RPMI7951 (cell line): ENCODE measurements at places on chromosomes 11 and 22.

- DNase-seq: peak; percentile 73
Measured at GRCh38 chr11:112289588-112290492, 29.2 kb upstream of the PLET1 start.

- DNase-seq: no peak
Measured at GRCh38 chr11:60170566-60170965, 12.3 kb downstream of the MS4A6A start.

- DNase-seq: no peak
Measured at GRCh38 chr11:93718057-93718563, 23.2 kb downstream of the TAF1D start.

DNA sequence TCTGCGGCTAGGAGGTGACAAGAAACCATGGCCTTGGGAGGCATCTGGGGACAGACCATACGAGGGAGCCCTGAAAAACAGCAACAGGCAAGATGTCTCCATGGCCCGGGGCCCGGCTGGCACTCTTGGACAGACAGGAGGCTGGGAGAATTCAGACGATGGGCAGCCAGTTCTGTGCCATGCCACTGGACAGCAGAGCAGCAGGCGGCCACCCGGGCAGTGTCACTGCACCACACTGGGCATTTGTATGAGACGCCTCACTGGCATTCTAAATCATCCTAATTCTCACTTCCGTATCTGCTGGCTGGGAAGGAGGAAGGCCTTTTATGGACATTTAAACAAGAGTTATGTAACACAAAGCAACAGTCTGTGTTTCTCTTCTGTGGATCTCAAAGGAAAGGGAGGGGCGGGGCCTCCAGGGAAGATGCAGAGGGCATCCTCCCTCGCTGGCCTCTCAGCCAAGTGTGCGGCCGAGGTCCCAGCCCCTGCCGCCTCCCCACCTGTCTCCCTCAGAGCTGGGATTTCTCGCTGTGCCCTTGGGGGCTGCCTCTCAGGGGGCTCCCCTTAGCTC, 350.3 kb downstream of the SHANK2 start:
- peak; percentile 8 for DNase-seq

GRCh38 chr11:75105462-75105925, 8.8 kb upstream of the OR2AT4 start:
- peak; percentile 17 for DNase-seq

DNA sequence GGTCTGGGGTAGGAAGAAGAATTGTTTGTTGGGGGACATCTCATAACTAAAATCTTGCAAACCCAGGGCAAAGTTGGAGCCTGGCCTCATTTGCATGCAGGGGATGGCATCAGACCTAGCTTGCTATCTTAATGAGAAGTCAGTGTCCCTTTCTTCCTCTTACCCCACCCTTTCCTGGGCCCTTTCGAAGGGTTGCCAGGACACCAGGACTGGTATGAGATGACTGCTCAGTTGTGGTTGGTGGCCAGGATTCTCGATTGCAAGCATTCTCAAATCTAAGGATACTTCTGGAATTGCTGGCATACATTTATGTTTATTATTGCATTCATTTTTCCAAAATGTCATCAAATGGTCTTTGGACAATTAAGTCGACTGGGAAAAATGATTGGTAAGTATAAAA, 131.0 kb downstream of the SLC1A2 start:
- DNase-seq: peak; percentile 55

DNA sequence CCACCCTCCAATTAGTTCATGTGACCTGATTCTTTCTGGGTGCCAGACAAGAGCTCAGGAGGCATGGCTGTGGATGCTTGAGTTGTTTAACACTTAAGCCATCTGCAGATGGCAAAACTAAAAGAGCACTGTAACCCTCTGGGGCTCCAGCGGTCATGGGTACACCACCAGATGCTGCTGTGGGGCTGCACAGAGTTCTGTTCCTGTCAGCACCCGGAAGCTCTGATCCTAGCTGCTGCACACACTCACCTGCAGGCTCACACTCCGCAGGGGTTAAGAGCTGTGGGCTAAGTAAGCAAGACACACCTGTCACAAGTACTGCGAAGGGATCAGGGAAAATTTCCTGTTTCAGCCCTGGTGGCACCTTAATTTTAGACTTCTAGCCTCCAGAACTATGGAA, 307.8 kb downstream of the C11orf87 start:
- DNase-seq: no peak

- DNase-seq: peak; percentile 63
Measured at GRCh38 chr11:12625438-12626071, 48.7 kb upstream of the TEAD1 start.

GRCh38 chr11:118215262-118215661, 9.5 kb downstream of the JAML start:
- no peak for DNase-seq

DNA sequence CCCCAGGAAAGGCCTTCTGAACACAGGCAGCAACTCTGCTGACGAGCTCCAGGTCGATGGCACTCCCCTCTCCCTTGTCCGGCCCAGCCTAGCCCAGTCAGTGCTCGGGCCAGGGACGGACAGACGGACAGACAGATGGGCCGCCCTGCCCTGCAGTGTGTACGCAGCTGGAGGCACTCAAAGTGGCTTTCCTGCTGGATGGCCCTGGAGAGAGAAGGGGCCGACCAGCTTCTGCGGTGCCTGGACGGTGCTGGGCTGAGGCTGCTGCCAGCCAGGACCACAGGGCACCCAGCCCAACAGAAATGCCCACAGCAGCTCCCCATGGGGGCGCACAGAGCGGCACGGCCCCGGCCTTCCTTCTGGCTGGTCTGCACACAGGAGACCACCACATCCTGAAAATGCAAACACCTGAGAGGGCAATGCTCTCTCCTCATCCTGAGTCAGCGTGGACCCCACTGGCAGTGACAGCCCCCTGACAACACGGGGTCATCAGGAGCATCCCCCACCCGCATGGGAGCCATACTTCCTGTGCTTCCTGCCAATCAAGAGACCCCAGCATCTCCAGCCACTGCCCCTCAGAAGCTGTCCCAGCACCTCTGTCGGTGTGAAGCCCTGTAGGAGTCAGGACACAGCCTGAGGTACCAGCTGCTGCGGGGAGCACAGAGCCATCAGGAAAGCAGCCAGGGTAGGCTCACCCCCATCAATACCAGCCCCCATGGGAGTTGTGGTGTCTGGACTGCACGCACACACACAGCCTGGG, 692 bp upstream of the MOB2 start:
- DNase-seq: no peak

DNA sequence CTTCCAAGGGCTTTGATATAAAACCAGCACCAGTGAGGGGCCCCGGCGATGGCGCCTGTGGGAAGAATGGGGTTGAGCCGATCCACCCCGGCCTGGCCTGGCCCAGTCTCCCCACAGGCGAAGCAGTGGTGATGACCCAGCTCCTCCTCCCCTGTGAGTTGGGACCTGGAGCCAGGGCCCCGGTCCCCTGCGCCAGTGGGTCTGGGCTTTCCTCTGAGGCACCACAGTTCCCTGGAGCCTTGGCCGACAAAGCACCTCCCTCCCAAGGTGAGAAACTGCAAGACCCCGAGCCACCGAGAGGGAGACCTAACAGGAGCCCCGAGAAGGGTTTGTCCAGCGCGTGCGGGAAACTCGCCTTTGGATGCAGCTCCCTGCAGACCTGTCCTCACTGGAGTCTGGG, 942.9 kb downstream of the BRD1 start:
- no peak for DNase-seq

DNA sequence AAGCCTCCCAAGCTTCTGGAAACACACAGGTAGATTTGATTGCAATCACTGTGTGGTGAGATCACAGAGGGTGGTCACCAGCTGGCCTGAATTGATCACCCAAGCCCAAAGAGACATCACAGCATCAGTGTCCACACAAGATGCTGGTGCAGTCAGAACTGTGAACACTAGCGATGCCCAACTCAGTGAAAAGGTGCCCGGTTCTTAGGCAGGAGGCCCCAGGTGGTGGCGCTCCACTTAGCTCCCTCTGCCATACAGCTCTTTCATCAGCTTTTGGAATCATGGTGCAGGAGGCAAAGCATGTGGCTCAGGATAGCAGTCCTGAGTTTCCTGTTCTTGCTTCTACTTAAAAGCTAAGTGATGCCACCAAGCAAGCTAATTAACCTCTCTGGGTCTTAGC, 11.1 kb downstream of the DGCR2 start:
- no peak for DNase-seq

DNA sequence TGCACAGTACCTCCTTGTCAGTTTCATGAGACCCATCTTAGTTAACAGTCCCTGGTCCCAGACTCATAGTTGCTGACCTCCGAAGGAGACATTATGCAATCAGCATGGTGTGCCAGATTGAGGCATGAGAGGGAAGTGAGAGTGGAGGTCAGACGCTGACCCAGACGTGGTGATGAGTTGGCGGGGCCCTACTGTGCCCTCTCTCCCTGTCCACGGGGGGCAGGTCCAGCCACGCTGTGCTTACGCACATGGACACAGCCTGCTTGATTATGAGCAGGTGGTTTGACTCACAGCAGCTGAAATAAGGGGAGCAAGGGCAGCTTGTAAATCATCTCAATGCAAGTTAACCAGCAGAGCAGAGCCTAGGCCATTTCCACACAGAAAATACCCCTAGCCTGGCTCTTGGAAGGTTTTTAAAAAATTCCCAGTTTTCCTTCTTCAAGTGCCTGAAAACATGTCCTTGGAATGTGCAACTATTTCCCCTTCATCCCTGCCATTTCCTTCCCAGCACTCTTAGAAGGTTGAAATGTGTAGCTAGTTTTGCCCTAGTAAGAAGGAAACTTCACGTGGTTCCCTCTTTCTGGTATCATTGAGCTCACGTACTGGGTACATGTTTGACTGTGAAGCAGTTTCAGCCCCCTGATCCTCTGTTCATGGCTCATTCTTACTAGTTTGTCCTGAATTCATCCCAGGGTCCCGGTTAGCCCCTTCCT, 122.6 kb upstream of the SORL1-AS1 start:
- DNase-seq: peak; percentile 27

DNA sequence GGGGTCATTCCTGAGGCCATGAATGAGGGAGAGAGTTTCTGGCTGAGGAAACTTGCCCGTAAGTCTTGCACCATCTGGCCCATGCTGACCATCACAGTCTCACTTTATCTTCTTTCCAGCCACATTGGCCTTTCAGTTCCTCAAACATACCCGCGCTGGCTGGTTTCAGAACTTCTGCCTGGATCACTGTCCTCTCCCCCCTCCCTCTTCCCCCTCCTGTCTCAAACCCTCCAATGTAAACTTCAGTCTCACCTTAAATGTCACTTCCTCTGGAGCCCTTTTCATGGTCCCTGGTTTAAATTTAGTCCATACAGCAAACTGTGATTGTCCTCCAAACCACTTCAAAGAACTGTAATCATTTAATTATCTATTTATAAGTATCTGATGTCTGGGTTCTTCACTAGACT, 3.7 kb upstream of the TMEM109 start:
- no peak for DNase-seq

DNA sequence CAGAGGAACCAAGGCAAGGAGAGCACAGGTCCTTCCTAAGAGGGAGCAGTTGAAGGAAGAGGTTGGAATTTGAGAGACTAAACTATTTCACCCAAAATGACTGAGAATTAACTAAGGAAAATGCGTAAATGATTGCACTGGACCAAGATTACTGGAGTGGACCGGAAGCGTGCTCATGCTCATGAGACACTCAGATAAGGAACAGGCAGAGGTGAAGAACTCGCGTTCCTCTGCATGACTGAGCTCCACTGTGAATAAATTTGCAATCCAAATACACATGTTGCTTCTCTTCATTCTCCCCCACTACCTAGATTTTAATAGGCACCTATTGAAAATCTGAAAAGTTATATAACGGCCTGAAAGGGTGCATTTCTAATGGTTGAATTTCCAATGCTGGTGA, 207.0 kb downstream of the KIRREL3 start:
- DNase-seq: no peak

- DNase-seq: no peak
Measured at GRCh38 chr11:64752175-64752970, 7.4 kb downstream of the PYGM start.

DNA sequence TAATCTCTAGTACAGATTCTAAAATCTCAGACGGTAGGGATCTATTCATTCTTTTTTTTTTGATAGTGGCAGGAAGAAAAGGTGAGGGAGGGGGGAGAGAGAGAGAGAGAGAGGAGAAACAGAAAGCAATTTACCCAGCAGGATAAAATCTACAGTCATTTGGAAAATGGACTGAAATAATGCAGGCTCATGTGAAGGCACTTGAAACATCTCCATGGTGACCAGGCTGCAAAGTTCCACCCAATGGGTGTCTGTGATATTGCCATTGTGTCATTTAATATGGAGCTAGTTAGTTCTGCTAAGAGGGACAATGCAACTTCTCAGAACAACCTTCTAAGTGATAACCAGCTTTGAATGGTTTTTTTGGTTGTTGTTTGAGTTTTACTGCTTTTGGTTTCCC, 165.2 kb upstream of the RAG2 start:
- DNase-seq: no peak

DNA sequence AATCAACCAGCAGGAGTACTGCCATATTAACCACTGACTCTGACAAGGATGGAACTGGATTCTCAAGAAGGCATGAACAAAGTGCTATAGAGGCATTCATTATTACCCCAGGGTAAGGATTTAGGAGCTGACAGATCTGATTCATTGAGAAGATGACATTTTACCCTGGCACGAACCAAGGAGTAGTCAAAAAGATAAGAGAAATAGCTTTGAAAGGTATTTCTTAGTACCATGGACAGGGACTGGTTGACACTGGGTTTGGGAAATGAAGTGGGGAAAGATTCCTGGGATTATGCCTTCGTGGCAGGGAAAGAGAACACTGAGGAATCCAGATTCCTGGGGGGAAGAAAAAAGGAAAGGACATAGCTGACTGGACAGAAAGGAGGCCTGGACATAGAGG, 5.1 kb upstream of the SAAL1 start:
- peak; percentile 11 for DNase-seq

DNA sequence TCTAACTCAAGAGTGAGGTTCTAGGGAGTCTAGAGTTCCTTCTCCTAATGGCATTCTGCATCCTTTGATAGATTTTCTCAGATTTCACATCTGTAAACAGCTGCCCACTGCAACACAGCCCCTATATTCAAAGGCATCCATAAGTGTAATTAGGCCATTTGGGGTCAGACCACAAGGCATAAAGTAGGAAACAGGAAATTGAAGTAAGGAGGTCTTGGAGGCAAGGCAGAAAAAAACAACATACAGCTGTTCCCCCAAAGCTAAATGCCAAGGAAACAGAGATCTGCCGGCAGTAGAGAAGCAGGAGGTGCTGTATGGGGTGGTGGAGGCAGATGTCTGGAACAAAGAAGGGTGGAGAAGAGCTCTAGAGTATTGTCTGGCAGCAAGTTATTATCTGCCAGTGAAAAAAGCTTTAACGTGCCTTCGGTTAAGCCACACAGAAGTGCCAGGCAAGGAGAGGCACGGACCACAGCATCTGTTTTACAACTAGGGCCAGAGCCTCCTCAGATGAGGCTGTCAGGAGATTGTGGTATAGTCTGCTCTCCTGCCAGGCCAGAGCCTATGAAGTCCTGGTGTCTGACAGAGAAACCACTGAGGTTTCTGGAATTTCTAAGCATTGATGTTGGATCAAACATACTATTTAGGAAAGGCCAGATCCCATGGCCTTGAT, 100.2 kb upstream of the CHRM4 start:
- DNase-seq: no peak

DNA sequence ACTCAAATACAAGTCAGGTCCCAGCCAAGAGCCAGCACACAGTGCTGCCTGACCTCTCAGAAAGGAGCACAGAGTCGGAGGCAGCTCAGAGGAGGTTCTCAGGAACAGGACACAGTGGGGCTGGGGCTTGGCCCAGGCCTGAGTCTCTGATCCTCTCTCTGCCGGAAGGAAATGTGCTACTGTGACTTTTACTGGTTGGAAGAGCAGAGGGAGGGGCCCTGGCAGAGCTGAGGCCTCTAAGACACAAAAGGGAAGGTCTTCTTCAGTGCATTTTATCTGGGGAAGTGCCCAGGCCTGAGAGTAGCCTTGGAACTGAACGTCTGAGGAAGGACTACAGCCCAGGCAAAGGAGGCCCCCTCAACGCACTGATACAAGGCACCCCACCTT, 16.2 kb upstream of the CASTOR1 start:
- no peak for DNase-seq

GRCh38 chr11:64571050-64571409, 20.0 kb upstream of the SLC22A12 start:
- DNase-seq: no peak
